ENCODE measurements at places on chromosomes 3 and 15. TPM values are rescaled to one million over a fixed set of nuclear protein-coding genes. Genes with fewer than 3 reads are reported as not detected.

DNA sequence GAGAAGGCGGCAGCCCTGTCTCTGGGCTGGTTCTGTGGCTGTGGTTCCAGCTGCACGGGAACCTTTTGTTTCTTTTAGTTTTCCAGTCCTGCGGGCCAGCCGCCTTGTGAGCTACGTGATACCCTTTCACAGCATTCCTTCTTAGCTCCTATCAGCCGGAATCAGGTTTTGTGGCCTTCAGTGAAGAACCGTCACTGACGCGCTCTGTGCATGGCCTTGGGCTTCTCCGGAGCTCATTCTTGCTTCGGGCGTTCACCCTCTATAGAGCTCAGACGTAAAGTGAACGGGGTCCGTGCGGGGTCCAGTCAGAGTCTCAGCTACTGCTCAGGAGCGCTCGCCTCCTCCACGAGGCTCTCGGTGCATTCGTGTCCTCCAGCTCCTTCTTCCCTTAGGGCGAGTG is 166.7 kb downstream of the FAM43A start:
- DNase-seq, result no peak

- DNase-seq, result no peak
Measured at GRCh38 chr15:34155859-34156258, 54.0 kb downstream of the PGBD4 start.

- no peak for DNase-seq
Measured at GRCh38 chr3:139113993-139114375, 69.3 kb upstream of the PRR23C start.

GRCh38 chr15:78422571-78423340 is 15.3 kb upstream of the IREB2 start:
- DNase-seq, result no peak

DNA sequence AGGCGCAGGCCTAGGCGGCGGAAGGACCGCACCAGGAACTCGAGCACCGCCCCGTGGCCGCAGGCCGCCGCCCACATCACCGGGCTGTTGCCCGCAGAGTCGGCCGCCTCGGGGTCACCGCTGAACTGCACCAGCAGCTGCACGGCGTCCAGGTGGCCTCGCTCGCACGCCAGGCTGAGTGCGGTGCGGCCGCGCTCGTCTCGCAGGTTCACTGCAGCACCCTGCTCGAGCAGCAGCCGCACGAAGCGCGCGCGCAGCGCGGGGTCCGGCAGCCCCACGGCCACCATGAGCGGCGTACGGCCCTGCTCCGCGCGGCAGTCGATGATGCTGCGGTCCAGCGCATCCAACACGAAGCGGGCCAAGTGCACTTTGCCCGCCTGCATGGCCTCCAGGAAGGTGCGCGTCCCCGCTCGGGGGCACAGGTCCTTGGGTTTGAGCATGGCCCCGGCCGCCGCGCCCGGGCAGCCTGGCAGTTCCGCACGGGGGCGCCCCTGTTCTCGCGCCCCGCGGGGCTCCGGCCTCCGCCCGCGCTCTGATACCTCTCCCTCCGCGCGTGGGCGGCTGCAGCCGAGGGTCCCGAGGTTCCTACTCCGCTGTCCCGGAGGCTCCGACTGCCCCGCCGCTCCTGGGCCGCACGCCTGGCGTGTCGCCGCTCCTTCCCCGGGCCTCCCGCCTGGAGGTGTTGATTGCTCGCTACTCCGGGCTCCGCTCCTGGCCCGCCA is 556 bp downstream of the ANKRD63 start:
- DNase-seq, result no peak

GRCh38 chr3:128503164-128503651 is 10.2 kb upstream of the GATA2 start:
- no peak for DNase-seq

- DNase-seq, result no peak
Measured at GRCh38 chr3:46427916-46428833, 21.1 kb downstream of the CCRL2 start.

GRCh38 chr15:63826528-63826927 is 7.2 kb downstream of the HERC1 start:
- DNase-seq, result no peak

- DNase-seq, result no peak
Measured at GRCh38 chr15:38662033-38662802, 97.6 kb upstream of the RASGRP1 start.

GRCh38 chr3:186933816-186934215 is 3.5 kb downstream of the ST6GAL1 start:
- no peak for DNase-seq

The ITPR1 gene
- 27.0 TPM for total RNA-seq

The SLC4A7 gene
- 16.7 TPM for total RNA-seq

The GOLGA8T gene
- not detected for total RNA-seq

The RPSA gene
- total RNA-seq, result 1,132 TPM

The AMOTL2 gene
- 80.4 TPM for total RNA-seq

The GOLGA6B gene
- 0.80 TPM for total RNA-seq

The NEK4 gene
- total RNA-seq, result 12.3 TPM

The GXYLT2 gene
- total RNA-seq, result 3.1 TPM

The CYP1A2 gene
- not detected for total RNA-seq

The MASP1 gene
- total RNA-seq, result 1.6 TPM

The ZNF502 gene
- 3.2 TPM for total RNA-seq

Data from suprapubic skin (tissue), 4 donors.